Mesangial cell (primary cell): ENCODE measurements at places on chromosomes 1 and 21. TPM values are rescaled to one million over a fixed set of nuclear protein-coding genes. Genes with fewer than 3 reads are reported as not detected.

The RGS1 gene
- not detected in 2 replicates for total RNA-seq

The HEYL gene
- total RNA-seq, result 0.16 and 0.38 TPM in 2 replicates

The MTARC2 gene
- total RNA-seq, result 5.7 and 11.2 TPM in 2 replicates

The RGS13 gene
- not detected in 2 replicates for total RNA-seq

The ACOT11 gene
- total RNA-seq, result 0.98 and 2.7 TPM in 2 replicates

The TCHH gene
- total RNA-seq, result not detected in 2 replicates

The TTC24 gene
- total RNA-seq, result not detected in 2 replicates

The AMIGO1 gene
- total RNA-seq, result 0.65 and 2.4 TPM in 2 replicates

The FCRL2 gene
- total RNA-seq, result not detected in 2 replicates

The CR1L gene
- total RNA-seq, result not detected in 2 replicates

The SIM2 gene
- 2.6 and 9.9 TPM in 2 replicates for total RNA-seq

The GPR89B gene
- total RNA-seq, result 6.7 and 8.8 TPM in 2 replicates

The OR2T33 gene
- total RNA-seq, result 0.13 and 0.33 TPM in 2 replicates

The PTPRF gene
- 138 and 217 TPM in 2 replicates for total RNA-seq

The ANGPTL1 gene
- not detected in 2 replicates for total RNA-seq
